Transverse colon (tissue), 4 donors: ENCODE measurements at places on chromosomes 3 and 15.

GRCh38 chr3:146165877-146166276 is 4.9 kb upstream of the PLOD2 start:
- no peak for DNase-seq

DNA sequence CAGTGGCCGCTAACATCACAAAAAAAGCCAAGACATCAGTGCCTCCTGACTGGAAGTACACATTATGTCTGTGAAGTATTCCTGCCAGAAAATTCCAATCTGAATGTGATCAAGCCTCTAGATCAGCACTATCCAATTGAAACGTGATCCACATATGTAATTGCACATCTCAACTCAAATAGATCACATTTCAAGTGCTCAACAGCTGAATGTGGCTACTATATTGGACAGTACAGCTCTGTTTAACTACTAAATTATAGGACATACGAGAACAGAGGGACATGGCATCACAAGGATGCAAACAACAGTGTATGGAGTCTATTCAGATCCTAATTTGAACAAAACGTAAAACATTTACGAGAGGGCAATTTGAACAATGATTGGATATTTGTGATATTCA is 542 bp upstream of the UBAP1L start:
- DNase-seq, result no peak

DNA sequence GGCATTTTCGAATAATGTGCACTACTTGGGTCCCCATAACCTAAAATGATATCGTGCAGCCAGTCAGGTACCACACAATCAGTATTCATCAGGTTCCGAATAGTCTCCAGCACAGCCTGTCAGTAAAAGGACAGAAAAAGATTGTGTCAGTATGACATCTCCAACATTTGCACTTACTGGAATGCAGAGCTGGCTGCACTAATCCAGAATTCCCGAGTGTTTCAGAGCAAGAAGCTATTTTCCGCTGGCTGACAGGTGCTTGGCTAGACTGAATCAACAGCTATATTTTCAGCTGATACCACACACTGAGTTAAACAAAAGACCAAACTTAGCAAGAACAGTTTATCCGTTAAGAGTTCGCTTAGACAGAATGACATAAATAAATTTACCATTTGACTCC is 68.8 kb downstream of the AQR start:
- no peak for DNase-seq

DNA sequence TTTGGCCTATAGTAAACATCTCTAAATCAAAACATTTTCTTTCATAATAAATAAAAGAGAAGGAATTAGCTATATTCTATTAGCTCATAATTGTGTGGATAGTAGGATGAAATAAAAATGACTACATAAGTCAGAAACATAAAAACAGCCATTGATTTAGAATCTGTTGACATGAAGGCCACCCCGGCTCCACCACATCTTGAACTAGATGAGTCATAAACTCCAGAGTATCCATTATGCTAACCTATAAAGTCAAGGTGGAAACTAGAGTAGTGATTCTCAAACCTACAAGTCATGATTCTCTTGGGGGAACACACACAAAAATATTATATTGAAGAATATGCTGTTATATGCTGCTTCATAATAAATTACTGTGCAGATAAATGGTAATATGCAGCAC is 831.0 kb downstream of the TUSC7 start:
- DNase-seq, result no peak

DNA sequence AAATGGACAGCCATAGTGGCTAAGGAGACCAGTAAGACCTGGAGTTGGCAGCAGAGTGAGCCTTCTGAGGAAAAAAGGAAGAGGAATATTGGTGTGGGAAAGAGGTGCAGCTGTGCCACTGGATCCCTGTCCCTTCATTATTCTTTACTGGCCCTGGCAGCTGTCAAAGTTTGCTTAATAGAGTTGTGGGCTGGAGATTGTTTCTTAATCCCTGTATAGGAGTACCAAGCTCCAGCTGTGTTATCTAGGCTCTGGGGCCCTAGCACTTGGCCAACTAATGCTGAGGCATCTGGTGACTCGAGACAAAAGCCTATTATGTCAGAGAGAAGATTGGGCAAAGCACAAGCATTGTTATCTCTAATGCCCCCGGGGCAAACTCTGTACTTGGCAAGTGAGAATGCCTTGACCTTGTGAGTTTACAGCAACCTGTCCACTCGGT is 61.4 kb downstream of the ZNF609 start:
- DNase-seq, result no peak

DNA sequence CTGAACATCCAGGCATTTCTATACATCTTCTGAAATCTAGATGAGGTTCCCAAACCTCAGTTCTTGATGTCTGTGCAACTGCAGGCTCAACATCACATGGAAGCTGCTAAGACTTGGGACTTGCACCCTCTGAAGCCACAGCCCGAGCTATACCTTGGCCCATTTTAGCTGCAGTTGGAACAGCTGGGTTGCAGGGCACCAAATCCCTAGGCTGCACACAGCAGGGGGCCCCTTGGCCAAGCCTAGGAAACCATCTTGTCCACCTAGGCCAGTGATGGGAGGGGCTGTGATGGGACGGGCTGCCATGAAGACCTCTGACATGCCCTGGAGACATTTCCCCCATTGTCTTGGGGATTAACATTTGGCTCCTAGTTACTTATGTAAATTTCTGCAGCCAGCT is 415.8 kb upstream of the SUCLG2 start:
- DNase-seq, result no peak

DNA sequence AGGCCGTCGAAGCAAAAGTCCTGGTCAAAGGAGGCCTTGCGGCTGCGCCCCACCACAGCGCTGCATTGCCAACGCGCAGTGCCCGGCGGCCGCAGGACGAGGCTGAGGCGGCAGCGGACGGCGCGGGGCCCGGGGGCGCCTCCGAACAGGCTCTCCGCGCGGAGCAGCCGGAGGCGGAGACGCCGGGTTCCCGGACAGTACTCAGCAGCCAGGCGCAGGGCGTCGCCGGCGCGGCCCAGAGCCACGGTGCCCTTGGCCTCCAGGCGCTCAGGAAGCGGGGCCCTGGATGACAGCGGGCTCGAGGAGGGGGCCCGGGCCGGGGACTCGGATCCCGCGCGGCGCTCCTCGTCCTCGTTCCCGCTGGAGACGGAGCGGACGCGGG is 1.1 kb downstream of the C2CD4B start:
- peak; percentile 14 for DNase-seq
